ENCODE measurements at places on chromosomes 5 and 9. TPM values are rescaled to one million over a fixed set of nuclear protein-coding genes. Genes with fewer than 3 reads are reported as not detected.

The HSD17B3 gene
- 2.6 TPM for total RNA-seq

GRCh38 chr5:173391031-173391430 lies 62.8 kb upstream of the STC2 start:
- no peak overlapping the region for H3K27ac ChIP-seq
- no peaks in the 10 kb centered on the region for H3K4me1 ChIP-seq
- DNase-seq: no peak
- H3K27me3 ChIP-seq: no peaks in the 10 kb centered on the region
- H3K36me3 ChIP-seq: no peaks in the 10 kb centered on the region

DNA sequence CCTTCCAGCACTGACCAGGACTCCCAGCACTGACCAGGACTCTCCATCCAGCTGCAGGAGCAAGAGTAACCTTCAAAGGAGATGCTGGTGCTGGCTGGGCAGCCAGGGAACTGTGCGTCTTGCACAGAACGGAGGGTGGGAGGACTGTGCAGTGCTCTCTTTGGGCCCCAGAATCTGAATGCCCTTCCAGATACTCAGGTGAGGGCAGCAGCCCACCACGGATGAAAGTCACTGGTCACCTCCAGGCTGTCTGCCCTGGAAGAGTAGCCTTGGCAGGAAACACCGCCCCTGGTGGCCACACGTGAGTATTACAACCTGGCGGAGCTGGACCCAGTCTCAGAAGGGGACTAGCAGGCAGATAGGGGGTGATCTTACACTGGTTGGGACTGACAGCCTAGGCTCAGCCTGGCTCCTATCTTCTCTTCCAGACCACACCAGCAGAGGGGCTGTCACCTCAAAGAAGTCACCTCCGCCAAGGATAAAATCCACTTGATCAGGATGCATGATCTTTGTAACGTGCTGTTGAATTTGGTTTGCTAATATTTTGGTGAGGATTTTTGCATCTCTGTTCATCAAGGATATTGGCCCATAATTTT lies 4.8 kb upstream of the SARDH start:
- no peaks in the 10 kb centered on the region for H3K27me3 ChIP-seq
- H3K4me3 ChIP-seq: no peak overlapping the region
- DNase-seq: peak; percentile 92
- H3K27ac ChIP-seq: no peak overlapping the region
- no peaks in the 10 kb centered on the region for H3K36me3 ChIP-seq

DNA sequence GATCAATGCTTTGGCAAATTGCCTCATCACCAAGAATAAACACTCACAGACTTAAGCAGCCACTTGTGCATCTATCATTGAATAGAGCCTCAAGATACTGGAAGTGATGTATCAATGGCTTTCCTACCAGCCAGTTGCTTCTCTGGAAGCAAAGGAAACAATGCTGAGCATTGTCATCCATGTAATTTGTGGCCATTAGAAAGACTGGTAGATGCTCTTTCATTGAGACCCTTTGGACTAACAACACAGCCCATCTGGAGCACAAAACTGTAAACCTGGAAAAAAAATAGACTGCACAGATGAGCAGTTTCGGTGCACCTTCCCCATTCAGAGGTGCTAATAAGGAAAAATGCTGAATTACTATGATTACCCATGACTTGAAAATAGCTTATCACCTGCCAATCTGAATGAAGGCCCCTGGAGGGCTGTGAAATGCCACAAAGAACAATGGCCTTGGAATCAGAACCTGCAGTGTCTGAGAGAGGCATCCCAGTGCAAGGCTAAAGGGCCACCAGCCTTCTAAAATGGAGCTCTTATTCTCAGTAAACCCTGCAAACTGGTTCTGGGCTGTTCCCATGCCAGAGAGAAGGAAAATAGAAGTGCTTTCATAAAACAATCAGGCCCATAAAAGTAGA lies 127.5 kb downstream of the RFK start:
- peaks cover 2% of the 10 kb centered on the region for H3K4me1 ChIP-seq
- H3K36me3 ChIP-seq: no peaks in the 10 kb centered on the region
- DNase-seq: no peak
- H3K27me3 ChIP-seq: no peaks in the 10 kb centered on the region
- no peak overlapping the region for H3K27ac ChIP-seq

DNA sequence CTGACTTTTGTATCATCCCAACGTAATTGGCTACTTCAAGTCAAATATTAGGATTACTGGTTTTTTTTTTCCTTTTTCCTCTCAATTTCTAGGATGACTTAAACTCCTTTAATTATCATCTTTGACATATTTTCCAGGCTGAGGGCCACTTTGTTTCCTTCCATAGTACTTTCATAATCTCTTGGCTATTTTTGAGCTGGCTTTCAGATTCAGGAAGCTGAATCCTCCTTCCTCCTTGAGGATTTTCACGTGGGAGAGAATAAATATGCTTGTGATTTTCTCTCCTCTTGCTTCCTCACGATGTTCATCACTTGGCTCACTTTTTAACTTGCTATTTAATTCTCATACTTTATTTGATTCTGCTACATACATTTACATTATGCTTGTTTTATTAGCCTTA lies 88.1 kb downstream of the ITGA1 start:
- DNase-seq: no peak
- H3K4me3 ChIP-seq: no peak overlapping the region
- H3K4me1 ChIP-seq: no peaks in the 10 kb centered on the region
- no peaks in the 10 kb centered on the region for H3K27me3 ChIP-seq
- peaks cover 5% of the 10 kb centered on the region for H3K36me3 ChIP-seq

DNA sequence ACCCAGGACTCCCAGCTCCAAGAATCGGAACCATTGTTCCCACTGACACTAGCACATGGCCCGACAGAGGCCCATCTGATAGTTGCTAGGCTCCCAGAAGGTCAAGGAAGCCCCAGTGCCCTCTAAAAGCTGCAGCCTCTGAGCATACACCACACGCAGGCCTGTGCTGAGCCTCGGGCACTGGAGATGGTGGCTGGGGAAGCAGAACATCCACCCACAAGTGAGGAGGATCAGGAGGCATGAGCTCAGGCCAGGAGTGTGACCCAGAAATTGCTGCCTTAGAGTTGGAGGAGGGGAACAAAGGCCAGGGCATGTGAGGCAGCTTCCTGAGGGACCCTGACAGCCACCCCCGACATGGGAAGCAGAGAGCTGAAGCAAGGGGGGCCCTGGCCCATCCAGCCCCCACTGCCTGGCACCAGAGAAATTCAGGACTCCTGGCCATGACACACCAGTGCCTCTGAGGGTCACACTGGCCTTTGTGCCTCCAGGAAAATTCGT lies 21.4 kb downstream of the IPPK start:
- no peak overlapping the region for H3K27ac ChIP-seq
- no peak for DNase-seq
- peaks cover 3% of the 10 kb centered on the region for H3K36me3 ChIP-seq
- no peak overlapping the region for H3K4me3 ChIP-seq
- H3K4me1 ChIP-seq: no peaks in the 10 kb centered on the region

- no peaks in the 10 kb centered on the region for H3K4me1 ChIP-seq
- H3K4me3 ChIP-seq: no peak overlapping the region
- H3K27ac ChIP-seq: no peak overlapping the region
- no peaks in the 10 kb centered on the region for H3K27me3 ChIP-seq
Measured at GRCh38 chr9:130450344-130451003, 5.7 kb downstream of the ASS1 start.

- H3K4me3 ChIP-seq: no peak overlapping the region
- H3K36me3 ChIP-seq: peaks cover 2% of the 10 kb centered on the region
- H3K27ac ChIP-seq: no peak overlapping the region
- no peak for DNase-seq
- no peaks in the 10 kb centered on the region for H3K4me1 ChIP-seq
- H3K27me3 ChIP-seq: no peaks in the 10 kb centered on the region
Measured at GRCh38 chr5:50808406-50808805, 142.0 kb downstream of the PARP8 start.
